SJCRH30 (cell line): ENCODE measurements at places on chromosomes 7 and 10. TPM values are rescaled to one million over a fixed set of nuclear protein-coding genes. Genes with fewer than 3 reads are reported as not detected.

TMEM178B gene
- total RNA-seq = 0.63 and 0.73 TPM in 2 replicates

MMRN2 gene
- total RNA-seq = 1.6 and 1.9 TPM in 2 replicates

DGKI gene
- 0.05 TPM in 1 of 2 replicates, not detected in the other for total RNA-seq

SH2B2 gene
- total RNA-seq = 12.3 and 13.4 TPM in 2 replicates

EBF3 gene
- 13.1 and 13.2 TPM in 2 replicates for total RNA-seq

CTAGE8 gene
- not detected in 2 replicates for total RNA-seq

FAM24B gene
- 11.2 and 19.9 TPM in 2 replicates for total RNA-seq

IFIT2 gene
- 0.26 and 0.28 TPM in 2 replicates for total RNA-seq

GBX1 gene
- total RNA-seq = 0.48 and 0.95 TPM in 2 replicates

METTL27 gene
- total RNA-seq = 0.30 and 0.55 TPM in 2 replicates

ING3 gene
- total RNA-seq = 28.4 and 40.1 TPM in 2 replicates

PIP gene
- total RNA-seq = not detected in 2 replicates

SAP25 gene
- total RNA-seq = 0.30 and 1.2 TPM in 2 replicates

ADGRA1 gene
- total RNA-seq = 0.81 and 1.0 TPM in 2 replicates

TMEM184A gene
- total RNA-seq = not detected in 2 replicates

LRRD1 gene
- total RNA-seq = 0.05 and 0.30 TPM in 2 replicates

CYP2C8 gene
- not detected in 2 replicates for total RNA-seq

RNF148 gene
- not detected in 2 replicates for total RNA-seq

CALHM2 gene
- total RNA-seq = 34.8 and 35.0 TPM in 2 replicates

CDCA7L gene
- total RNA-seq = 107 and 114 TPM in 2 replicates

CRYGN gene
- not detected in 2 replicates for total RNA-seq

LUC7L2 gene
- 90.0 and 111 TPM in 2 replicates for total RNA-seq

GIMAP6 gene
- total RNA-seq = not detected in 2 replicates

GIMAP8 gene
- total RNA-seq = not detected in 2 replicates

RNF32 gene
- 0.76 and 0.97 TPM in 2 replicates for total RNA-seq

CCDC172 gene
- not detected in 2 replicates for total RNA-seq

NUTM2A gene
- 0.30 and 0.48 TPM in 2 replicates for total RNA-seq

CACNA2D1 gene
- 16.7 and 25.4 TPM in 2 replicates for total RNA-seq

PAX4 gene
- total RNA-seq = not detected in 2 replicates

ACBD7 gene
- 7.8 and 8.9 TPM in 2 replicates for total RNA-seq

TNS3 gene
- 57.6 and 65.1 TPM in 2 replicates for total RNA-seq

CREB5 gene
- total RNA-seq = 17.6 and 20.8 TPM in 2 replicates

TAS2R60 gene
- not detected in 2 replicates for total RNA-seq

ADAM12 gene
- total RNA-seq = 0.26 and 0.33 TPM in 2 replicates

EGFR gene
- 7.3 and 8.3 TPM in 2 replicates for total RNA-seq

THSD7A gene
- 0.10 and 0.28 TPM in 2 replicates for total RNA-seq

TCF7L2 gene
- 19.4 and 22.1 TPM in 2 replicates for total RNA-seq

LSM5 gene
- total RNA-seq = 130 and 149 TPM in 2 replicates

ANXA8 gene
- not detected in 2 replicates for total RNA-seq

SPDYE6 gene
- not detected in 2 replicates for total RNA-seq

SLC13A1 gene
- 0.03 and 0.14 TPM in 2 replicates for total RNA-seq

C7orf33 gene
- 0.13 and 0.53 TPM in 2 replicates for total RNA-seq

AKR1D1 gene
- total RNA-seq = not detected in 2 replicates

ARPC1B gene
- 40.9 and 42.2 TPM in 2 replicates for total RNA-seq

CPA4 gene
- 3.2 and 4.8 TPM in 2 replicates for total RNA-seq

PRRT4 gene
- 3.2 and 5.1 TPM in 2 replicates for total RNA-seq

HOXA2 gene
- 2.8 and 4.2 TPM in 2 replicates for total RNA-seq

MLXIPL gene
- 0.10 TPM in 1 of 2 replicates, not detected in the other for total RNA-seq

CFAP46 gene
- 1.1 and 1.7 TPM in 2 replicates for total RNA-seq

MBL2 gene
- not detected in 2 replicates for total RNA-seq

PAPOLB gene
- total RNA-seq = not detected in 2 replicates

MAT1A gene
- 0.15 TPM in 1 of 2 replicates, not detected in the other for total RNA-seq

CPA5 gene
- total RNA-seq = 2.6 and 3.3 TPM in 2 replicates

HTR5A gene
- total RNA-seq = not detected in 2 replicates

MGAM2 gene
- 0.89 and 1.1 TPM in 2 replicates for total RNA-seq

ATOH7 gene
- 0.13 TPM in 1 of 2 replicates, not detected in the other for total RNA-seq

GRID1 gene
- not detected in 2 replicates for total RNA-seq
